ENCODE measurements at places on chromosomes 6 and 20.

GRCh38 chr20:12180107-12180661 lies 262.5 kb downstream of the BTBD3 start:
- DNase-seq: peak; percentile 82

DNA sequence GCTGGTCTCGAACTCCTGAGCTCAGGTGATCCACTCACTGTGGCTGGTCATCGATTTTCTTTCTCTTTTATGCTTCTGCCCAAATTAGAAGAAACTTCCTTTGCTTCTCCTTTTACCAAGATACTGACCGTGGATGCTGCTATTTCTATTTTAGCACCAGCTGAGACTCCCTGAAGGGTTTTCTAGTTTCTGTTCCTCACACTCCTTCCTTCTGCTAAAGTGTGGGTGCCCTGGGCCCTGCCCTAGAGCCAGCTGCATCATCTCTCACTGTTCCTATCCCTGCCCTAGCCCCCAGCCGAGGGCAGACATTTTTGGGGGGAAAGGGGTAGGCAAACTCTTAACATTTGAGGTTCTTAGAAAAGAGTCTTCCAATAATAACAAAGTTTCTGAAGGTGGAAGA lies 6.3 kb downstream of the SMOC2 start:
- no peak for DNase-seq

DNA sequence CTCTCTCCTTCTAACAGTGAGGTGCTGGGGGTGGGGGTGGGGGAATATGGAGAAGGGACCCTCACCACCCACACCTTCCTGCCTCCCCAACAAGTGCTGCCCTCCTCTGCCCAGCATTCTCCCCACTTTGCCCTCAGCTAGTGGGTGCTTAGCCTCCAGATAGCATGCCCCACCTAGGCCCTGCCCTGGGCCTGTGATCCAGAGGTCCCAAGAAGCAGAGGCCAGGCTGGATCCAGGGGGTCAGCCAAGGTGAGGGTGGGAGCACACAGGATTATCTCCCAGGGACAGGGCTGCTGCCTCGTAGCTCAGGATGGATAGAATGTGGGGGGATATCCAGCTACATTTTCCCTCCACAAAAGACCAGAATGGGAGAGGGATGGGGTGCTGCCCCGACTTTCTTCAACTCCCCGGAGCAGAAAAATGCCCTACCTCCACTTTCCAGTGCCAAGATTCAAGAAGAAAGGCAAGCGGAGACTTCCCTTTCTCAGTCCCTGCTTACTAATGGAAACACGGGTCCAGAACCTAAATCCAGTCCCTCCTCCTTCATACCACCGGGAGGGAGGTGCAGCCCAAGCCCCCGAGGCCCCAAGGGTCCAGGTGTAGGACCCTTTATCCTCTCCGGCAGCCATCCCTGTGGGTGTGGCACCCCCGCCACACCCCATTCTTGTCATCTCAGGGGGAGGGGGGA lies 987 bp downstream of the ADISSP start:
- DNase-seq: no peak

DNA sequence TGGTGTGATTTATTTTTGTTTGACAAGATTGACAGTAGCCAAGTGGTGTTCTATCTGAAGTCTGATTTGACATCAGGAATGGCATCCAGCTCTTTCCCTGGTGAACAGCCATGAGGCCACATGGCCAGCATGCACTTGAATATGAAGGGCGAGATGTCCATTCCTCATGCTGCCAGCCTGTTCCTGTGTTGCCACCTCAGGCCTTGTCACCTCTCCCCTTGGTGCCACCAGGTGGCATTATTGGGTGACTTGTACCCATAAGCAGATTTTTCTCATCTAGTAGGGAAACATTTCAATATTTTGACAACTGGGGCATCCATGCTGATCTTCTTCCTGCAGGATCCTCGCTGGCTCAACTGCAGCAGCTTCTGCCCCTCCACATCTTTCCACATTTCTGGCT lies 199.1 kb downstream of the ERMARD start:
- no peak for DNase-seq
